Lung (tissue), 17 donors: ENCODE measurements at places on chromosomes 13 and 19. TPM values are rescaled to one million over a fixed set of nuclear protein-coding genes. Genes with fewer than 3 reads are reported as not detected.

Gene CABP5
- not detected for total RNA-seq

- H3K36me3 ChIP-seq, result peaks cover 14% of the 10 kb centered on the region
- peak overlapping the region; percentile 93 for H3K27ac ChIP-seq
- H3K27me3 ChIP-seq, result no peaks in the 10 kb centered on the region
- peak overlapping the region; percentile 83 for H3K4me3 ChIP-seq
These were observed 1.2 kb downstream of the DAZAP1 start for GRCh38 chr19:1408300-1409203.

DNA sequence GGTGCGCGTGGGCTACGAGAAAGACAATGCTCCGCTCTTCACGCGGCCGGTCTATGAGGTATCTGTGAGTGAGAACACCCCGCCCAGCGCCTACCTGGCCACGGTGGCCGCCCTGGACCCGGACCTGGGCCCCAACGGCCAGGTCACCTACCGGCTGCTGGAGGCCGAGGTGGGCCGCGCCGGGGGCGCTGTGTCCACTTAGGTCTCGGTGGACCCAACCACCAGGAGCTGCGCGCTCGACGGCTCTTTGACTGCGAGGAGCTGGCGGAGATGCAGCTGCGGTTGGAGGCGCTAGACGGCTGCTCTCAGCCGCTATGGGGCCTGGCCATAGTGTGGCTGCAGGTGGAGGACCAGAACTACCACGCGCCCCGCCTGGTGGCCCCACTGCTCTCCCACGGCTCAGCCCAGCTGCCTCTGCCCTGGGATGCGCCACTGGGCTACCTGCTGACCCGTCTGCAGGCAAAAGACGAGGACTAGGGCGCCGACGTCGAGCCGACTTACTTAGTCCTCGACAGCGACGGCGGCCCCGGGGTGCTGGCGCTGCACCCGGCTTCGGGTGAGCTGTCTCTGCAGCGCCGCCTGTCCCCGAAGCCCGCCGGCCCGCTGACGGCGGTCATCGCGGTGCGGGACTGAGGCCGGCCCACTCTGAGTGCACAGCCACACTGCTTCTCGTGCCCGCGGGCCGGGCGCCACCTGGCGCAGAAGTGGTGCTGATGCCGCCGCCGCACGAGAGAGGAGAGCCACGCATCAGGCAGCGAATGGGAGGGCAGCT, 173.0 kb downstream of the OLFM4 start:
- DNase-seq, result peak; percentile 44
- H3K27me3 ChIP-seq, result peaks cover 13% of the 10 kb centered on the region
- no peak overlapping the region for H3K27ac ChIP-seq
- no peaks in the 10 kb centered on the region for H3K36me3 ChIP-seq
- peaks cover 5% of the 10 kb centered on the region for H3K4me1 ChIP-seq
- H3K4me3 ChIP-seq, result no peak overlapping the region

- no peak overlapping the region for H3K4me3 ChIP-seq
- DNase-seq, result no peak
- no peak overlapping the region for H3K27ac ChIP-seq
- no peaks in the 10 kb centered on the region for H3K4me1 ChIP-seq
These were observed 75.9 kb downstream of the HS6ST3 start for GRCh38 chr13:96165840-96166239.

DNA sequence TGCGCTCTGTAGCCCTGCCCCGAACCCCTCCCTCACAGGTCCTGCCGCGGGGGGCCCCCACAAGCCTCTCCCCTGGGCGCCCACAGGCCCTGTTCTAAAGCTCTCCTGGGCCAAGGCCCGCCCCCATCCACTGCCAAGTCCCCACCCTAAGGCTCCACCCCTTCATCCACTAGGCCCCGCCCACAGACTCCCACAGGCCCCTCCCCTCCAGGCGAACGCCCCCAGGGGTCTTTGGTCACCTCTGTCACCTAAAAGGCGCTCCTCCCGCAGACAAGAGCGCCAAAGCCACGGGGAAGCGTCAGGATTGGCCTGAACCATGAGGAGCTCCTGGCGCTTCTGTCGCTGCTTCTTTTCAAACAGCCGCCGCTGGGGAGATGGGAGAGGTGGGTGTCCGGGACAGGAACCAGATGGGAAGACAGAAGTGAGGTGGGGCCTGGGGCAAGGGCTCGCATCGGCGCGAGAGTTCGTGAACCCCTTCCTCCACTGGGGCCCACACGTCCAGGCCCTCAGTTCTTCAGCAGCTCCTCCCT, 2.3 kb downstream of the TULP2 start:
- peak overlapping the region; percentile 26 for H3K27ac ChIP-seq
- H3K36me3 ChIP-seq, result no peaks in the 10 kb centered on the region
- no peak overlapping the region for H3K4me3 ChIP-seq
- H3K27me3 ChIP-seq, result no peaks in the 10 kb centered on the region
- peaks cover 9% of the 10 kb centered on the region for H3K4me1 ChIP-seq

- H3K27ac ChIP-seq, result no peak overlapping the region
- no peak overlapping the region for H3K4me3 ChIP-seq
- peak; percentile 26 for DNase-seq
- no peaks in the 10 kb centered on the region for H3K4me1 ChIP-seq
These were observed 2.0 kb upstream of the ZIC2 start for GRCh38 chr13:99979453-99980200.

GRCh38 chr13:99467764-99468163, 33.5 kb upstream of the TM9SF2 start:
- no peaks in the 10 kb centered on the region for H3K27me3 ChIP-seq
- no peak overlapping the region for H3K4me3 ChIP-seq
- H3K27ac ChIP-seq, result no peak overlapping the region
- no peak for DNase-seq
